ENCODE measurements at places on chromosomes 1 and 21.
A peak's percentile ranks its signal among the peaks of the same experiment; 100 is the strongest.

DNA sequence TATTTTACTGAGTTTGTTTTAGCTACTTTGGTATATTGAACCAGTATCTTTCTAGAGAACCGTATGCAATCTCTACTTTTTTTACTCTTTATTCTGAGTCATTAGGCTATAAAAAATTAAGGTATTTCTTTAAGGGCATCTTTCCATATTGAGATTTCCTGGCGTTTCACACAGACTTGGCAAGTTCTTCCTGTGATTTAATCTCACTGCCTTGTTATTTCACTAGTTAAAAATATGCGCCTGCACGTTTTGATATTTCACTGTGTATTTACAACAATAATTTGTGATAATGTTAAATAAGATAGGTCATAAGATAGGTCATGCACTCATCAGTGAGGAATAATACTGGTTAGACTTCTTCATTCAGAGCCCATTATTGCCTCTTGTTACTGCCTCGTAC, 16.2 kb upstream of the CR1L start:
- no peak for DNase-seq

DNA sequence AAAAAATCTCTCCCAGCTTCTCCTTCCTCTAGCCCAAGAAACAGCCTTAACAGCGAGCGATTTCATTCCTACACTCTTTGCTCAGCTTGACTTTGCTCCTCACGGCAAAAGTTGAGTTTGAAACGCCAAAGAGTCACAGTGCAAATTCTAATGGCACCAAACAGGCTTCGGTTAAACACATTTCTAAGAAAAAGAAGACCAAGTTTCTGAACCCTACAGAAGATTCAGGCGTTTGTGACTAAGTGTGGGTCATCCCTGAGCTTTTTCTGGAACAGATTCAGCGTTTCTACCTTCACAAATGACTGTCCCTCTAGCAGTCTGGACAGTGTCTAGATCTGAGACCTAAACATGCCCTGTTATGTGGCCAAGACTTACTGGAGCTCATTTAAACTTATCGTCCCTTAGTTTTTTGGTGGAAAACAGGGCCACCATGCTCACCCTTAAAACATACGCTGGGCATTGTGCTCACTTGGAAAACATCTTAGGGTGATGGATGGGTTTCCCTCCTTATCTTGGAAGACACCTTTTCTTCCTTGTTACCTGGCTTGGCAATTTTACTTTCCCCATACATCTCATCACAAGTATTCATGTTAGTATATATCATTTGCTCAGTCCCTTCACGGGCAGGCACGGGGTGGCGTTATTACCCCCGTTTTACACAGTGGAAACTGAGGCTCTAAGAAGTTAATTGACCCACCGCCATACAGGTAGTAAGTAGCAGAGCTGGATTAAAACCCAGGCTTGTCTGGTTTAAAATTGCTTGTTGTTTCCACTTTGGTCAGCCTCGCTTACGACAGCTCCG, 1.0 kb downstream of the C1orf198 start:
- DNase-seq, result no peak

GRCh38 chr1:205575294-205575885, 56.4 kb downstream of the ELK4 start:
- DNase-seq, result no peak

DNA sequence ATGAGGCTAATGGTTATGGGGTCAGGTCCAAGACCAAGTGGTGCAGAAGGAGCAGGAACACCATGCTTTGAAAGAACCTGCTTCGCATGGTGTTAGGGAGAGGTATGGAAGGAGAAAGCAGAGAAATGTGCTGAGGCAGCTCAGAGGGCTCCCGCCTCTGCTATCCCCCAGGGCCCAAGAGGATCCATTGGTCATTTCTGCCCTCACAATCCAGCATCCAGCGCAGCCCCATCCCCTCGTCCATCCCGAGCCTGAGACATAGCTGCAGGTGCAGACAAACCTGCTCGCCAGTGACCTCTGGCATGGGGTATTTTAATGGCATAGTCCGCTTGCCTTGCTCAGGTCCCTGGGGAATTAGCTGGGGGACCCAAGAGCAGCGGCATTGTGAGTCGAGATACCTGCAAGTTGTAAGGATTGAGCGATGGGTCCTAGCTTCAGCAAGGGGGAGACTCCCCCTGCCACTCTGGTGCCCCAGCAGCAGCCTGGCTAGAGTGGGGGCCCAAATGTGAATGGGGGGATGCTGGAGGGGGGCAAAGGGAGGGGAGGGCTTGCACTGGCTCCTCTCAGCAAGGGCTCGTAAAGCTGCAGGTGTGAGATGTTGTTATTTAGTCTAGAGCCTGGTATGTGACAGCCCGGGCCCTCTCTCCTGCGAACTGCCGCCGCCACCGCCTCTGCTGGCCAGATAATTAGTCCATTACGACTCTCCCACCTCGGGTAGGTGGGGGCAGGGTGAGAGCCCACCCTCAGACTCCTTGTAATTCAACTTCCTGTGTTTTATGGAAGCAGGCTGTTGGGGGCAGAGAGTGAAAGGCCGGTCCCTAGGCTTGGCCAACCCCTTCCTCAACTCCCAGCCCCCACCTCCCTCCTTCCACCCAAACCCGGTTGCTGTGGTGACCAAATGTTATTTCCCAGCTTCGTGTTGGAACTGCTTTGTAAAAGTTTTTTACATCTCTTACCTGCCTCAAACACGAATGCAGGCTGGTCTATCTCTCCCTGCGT, 118.8 kb downstream of the RNF220 start:
- DNase-seq, result no peak

GRCh38 chr1:201711811-201712210, 117.1 kb upstream of the IPO9 start:
- no peak for DNase-seq

DNA sequence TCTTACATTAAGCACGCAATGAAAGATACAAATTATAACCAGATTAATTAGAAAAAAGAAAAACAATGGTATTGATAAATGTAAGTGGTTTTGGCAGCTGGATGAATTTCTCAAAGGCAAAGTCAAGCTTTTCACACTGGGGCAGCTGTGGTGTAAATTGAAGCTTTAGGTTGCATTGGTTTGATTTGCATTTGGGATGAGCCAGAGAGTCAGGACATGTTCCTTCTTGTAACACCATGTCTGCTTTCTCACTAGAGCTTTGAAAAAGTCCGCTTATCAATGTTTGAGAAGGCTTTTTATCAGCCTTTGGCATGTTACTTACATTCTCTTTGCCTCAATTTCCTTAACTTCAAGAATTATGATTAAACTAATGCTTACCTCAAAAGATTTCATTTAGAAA, 173.9 kb downstream of the GPATCH2 start:
- no peak for DNase-seq

DNA sequence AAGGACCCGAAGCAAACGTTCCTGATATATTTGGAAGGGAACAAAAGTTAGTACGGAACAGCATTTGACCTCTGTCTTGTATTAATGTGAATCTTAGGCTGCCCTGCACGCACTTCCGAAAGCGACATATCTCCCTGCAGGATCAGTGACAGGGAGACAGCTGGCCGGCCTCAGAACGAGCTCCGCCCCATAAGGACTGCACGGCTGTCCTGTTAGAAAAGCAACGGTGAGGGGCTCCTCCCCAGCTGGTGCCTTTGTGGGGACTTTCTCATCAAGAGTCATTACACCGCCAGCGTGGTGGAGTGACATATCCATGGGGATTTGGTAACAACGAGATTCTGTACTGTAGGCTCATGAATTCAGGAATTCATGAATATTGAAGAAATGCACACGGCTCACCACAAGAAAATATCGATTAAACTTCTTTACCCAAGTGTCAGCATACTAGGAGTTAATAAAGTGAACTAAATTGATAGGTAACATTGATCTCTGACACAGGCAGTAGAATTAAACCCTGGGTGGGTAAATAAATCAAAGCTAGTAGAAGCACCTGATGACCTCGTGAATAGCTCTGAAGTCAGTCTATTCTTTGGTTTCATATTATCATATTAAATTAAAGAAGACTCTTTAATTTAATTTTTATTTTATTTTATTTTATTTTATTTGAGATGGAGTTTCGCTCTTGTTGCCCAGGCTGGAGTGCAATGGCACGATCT, 8.1 kb upstream of the GREM2 start:
- no peak for DNase-seq

DNA sequence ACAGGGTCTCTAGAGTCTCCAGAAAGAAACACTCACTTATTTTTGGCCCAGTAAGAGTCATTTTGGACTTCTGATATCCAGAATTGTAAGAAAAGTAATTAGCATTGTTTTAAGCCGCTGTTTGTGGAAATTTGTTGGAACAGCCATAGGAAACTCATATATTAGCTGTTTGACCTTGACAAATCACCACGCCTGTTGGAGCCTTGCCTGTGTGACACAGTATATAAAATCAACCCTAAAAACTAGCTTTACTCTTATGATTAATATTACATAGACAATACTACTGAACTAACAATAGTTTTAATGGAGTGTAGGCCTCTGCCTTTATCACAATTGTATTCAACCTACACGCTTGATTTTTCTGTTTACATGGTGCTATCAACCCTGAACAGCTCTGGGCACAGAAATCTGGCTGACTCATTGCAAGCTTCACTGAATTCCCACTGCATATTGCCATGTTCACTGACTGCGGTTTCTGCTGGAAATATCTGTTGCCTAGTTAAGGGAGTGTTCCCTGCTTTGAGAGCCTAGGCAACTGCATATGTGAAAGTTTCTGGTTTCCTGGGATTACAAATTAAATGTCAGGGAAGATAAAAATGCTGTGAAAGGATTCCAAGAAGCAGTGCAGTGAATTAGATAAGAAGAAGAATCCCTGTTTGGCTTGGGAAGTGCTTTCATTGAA, 419.5 kb upstream of the DEPDC1 start:
- no peak for DNase-seq

DNA sequence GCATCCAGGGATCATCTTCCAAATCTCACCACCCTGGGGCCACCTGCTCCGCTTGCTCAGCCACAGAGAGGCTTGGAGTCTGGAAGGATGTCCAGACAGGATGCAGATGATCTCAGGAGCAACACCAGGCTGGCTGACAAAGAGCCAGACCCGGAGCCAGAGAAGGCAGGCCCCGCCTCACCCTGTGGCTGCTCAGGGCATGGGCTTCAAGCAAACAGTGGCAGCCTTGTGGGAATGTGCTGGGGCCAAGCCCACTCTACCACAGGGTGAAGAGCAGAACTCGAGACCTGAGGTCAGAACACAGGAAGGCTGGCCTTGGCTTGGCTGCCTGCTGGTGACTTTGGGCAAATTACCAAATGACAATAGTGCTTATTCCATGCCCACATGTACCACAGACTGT, 45.5 kb downstream of the MRPL37 start:
- no peak for DNase-seq

GRCh38 chr1:16009030-16009460, 5.0 kb downstream of the SRARP start:
- DNase-seq, result peak; percentile 74

DNA sequence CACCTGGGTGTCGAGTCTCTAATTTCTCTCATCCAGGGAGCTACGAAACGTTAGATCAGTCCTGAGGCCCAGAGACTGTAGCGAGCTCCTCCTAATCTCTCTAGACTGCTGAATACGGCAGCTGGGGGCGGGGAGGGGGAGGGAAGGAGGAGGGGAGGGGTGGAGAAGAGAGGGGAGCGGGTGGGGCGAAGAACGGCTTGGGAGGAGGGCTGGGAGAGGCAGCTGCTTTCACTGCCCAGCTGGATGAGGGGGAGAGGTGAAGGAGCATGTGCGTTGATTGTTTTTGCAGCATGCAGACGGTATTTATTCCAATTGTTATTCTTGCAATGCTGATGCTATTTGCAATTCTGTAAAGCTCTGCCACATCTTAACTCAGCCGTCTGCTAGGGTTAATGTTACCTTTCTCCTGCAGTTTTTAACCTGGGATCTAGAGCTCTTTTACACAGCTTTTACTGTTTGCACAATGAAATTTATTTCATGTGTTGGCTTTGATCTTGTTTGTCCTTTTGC, 790 bp downstream of the DNAJC6 start:
- DNase-seq, result no peak

- DNase-seq, result no peak
These were observed 121.8 kb downstream of the PLA2G4A start for GRCh38 chr1:186950547-186950946.

DNA sequence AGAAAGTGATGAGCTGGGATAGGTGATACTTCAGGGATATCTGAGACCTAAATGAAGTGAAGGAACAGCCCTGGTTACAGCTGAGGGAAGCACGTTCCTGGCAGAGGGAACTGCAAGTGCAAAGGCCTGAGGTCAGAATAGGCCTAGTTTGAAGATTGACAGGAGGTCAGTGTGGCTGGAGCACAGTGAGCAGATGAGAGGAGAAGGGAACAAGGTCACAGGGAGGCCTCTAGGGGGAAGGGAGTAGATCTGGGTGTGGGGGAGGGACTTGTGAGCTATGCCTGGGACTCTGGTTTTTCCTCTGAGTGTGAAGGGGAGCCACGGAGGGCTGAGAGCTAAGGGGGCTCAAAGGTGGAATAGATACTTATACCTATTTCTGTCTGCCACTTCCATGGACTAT, 736.4 kb downstream of the MATN1 start:
- no peak for DNase-seq

- DNase-seq, result peak; percentile 28
These were observed 62.7 kb downstream of the ADARB1 start for GRCh38 chr21:45136927-45137611.

GRCh38 chr1:194512957-194513356, 1326.5 kb upstream of the B3GALT2 start:
- DNase-seq, result no peak

DNA sequence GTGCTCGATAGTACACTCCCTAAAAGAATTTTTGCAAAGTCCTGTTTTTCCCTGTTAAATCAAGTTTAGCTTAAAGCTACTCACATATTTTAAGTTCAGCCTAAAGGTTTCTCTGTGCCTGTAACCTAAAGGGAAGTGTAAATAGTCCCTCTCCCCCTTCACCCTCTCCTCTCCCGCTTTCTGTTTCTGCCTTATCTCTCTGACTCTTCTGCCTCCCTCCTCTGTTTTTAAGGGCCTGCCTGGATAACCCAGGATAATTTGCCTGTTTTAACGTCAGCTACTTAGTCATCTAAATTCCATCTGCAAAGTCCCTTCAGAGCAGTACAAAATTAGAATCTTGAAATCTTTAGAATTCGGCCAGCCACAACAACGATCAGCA, 92.6 kb downstream of the NID1 start:
- no peak for DNase-seq

GRCh38 chr21:25199944-25200343, 407.3 kb downstream of the MRPL39 start:
- no peak for DNase-seq

DNA sequence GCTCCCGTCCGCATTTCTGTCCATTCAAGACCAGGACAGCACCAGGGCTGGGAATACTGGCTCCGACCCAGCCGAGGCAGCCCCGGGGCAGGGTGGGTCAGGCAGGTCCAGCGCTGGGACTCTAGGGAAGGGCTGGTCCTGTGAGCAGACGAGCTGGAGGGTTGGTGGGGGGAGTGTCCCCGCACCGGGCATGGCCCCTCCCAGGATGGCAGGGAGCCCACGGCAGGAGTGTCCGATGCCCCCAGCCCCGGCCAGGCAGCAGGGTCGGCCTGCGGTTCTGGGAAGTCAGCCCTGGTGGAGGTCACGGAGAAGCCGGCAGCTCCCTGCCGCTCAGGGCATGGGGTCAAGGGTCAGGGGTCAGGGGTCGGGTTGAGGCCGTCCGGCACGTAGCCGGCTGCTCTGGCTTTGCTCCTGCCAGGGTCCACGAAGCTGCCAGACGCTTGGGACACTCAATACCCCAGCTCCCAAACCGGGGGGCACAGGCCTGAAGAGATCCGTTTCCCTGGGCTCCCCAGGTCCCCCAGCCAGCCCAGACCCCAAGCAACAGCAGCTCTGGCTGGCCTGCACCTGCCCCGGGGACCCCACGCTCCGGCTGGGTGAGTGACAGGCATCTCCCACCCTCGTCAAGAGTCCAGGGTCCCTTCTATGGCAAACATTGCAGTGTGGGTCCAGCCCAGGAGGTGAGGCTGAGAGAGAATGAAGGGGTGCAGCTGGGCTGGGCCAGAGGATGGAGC, 6.7 kb downstream of the C1QTNF12 start:
- DNase-seq, result no peak

GRCh38 chr1:41712081-41712480, 206.6 kb downstream of the HIVEP3 start:
- no peak for DNase-seq
